Activated T-helper 1 cell treated with Interleukin-2 at 50 U/mL for 16 hours (primary cell): ENCODE measurements at places on chromosomes 3 and 15.

DNA sequence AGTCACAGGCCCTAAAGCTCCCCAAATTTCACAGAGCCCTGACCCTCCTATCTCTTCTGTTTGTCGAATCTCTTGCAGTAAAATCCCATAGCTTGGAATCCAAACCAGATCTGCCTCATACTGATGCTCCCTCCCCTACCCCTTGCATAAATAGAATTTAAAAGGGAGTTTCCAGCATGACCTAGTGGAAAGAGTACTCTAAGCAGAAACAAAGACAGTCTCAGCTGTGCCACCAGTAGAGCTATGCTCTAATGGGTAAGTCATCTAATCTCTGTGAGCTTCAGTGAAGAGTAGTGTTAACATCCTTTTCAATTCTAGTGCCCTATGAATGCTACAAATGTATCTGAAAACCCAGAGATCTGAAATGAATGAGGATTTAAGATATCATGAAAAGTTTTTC is 4.0 kb upstream of the SLC12A1 start:
- no peak for DNase-seq

- no peak for DNase-seq
These were observed 330.6 kb downstream of the VPS13C start for GRCh38 chr15:61729646-61730045.

DNA sequence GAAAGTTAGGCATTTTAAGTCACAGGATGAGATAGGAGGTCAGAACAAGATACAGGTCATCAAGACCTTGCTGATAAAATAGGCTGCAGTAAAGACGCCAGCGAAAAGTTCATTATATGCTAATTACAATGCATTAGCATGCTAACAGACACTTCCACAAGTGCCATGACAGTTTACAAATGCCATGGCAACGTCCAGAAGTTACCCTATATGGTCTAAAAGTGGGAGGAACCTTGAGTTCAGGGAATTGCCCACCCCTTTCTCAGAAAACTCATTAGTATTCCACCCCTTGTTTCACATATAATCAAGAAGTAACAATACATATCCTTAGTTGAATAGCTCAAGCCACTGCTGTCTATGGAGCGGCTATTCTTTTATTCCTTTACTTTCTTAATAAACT is 92.7 kb upstream of the PLXND1 start:
- no peak for DNase-seq

- DNase-seq, result no peak
These were observed 59.6 kb downstream of the NPTN start for GRCh38 chr15:73573572-73573971.

GRCh38 chr15:41503669-41504010 is 10.0 kb downstream of the ITPKA start:
- DNase-seq, result no peak

GRCh38 chr15:71559098-71559497 is 251.3 kb upstream of the NR2E3 start:
- no peak for DNase-seq

DNA sequence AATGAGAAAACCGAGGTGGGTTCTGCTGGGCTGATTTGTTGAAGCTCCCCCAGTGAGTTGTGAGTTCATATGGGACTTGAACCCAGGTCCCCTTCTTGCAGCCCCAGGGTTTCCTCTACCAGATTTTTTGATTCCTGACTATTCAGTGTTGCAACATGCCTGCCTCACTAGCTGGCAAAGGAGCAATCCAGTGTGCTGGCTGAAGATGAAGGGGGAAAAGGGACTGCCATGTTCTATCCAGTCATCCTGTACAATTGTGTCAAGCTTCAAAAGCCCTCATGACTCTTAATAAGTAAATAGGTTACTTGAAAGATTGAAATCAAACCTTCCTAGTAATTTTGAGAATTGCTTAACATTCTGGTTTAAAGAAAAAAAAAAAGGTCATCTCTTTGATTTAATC is 211.5 kb upstream of the TP63 start:
- no peak for DNase-seq

GRCh38 chr15:68603951-68604350 is 25.2 kb downstream of the CORO2B start:
- DNase-seq, result no peak

- DNase-seq, result no peak
These were observed 47.6 kb upstream of the SEC61A1 start for GRCh38 chr3:128004661-128005060.

GRCh38 chr15:72155635-72156616 is 37.7 kb downstream of the SENP8 start:
- peak; percentile 58 for DNase-seq

DNA sequence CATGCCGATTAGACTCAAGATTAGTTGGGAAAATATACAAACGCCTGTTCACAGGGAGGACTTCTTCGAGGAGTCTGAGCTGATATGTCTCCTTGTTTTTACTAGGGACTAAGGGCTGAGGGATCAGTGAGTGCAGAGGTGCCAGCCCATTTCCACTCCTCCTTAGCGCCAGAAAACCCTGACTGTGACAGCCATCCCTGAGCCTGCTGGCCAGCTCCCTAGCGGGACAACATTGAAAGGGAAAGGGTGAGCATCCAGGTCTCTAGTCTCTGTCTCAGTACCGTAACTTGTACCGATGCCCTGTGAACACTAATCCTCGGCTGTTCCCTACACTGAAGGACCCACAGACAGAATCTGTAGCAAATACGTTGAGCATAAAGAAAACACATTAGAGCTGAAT is 243.4 kb downstream of the WNT5A start:
- no peak for DNase-seq

DNA sequence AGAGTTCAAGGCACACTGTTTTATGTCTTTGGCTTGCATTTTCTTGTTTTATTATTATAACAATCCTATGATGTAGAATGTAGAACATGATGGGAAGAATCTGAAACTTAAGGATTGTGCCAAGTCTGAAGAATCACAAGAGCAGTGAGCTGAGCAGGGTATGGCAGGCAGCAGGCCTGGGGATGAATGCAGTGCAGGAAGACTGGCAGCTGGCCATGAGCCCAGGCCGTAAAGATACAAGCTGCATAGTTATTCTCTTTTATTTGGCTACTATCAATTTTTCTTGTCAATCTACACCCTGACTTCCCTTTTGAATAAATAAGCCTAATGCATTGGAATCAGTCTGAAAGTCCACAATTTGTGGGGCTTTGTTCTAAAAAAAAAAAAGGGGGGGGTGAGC is 89.6 kb upstream of the ARPP21 start:
- DNase-seq, result no peak

GRCh38 chr3:101838691-101839090 is 10.6 kb upstream of the NFKBIZ start:
- no peak for DNase-seq

DNA sequence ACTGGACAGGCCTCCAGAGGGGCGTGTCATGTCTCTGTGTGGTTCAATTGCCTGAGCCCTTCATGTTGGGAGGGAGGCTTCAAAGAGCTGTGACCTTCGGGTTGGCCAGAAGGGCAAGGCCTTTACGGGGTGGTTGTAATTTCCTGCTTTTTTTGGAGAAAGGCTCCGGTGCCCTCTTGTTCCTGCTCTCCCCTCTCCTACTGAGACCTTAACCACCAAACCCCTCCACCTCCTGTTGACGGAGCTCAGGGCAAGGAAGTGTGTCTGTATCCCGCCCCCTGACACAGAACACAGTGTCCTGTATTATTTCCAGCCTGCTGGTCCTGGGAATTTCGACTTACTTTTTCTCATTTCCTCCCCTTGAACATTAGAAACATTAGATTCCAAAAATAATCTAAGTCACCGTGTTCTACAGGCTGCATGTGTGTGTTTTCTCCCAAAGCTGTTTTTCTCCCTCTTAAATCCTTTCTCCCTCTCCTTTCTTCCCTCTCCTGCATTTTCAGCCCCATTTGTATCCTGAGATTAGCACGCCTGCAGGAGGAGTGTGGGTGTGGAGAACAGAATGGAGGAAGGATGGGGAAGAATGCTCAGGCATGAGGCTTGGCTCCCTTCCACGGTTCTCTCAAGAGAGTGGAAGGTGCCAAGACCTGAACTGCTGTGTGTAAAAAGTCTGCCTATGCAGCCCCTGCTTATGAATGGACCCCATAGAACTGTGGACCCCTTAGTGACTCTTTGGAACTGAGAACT is 285.4 kb upstream of the ROPN1 start:
- DNase-seq, result no peak

DNA sequence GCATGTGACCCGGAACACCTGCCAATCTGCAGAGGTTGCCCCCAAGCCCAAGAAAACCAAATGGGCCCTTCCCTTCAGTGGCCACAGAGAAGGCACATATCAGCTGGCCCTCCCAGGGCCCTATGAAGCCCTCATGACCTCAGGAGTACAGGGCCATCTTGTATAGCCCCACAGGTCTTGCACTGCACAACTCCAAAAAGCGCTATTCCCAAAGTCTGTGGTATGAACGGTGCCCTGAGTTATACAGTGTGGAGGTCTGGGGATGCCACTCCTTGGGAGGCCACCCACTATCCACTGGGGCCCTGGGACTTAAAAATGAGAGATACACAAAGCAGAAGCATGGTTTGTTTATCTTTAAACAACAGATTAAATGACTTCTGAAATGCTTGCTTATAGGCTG is 61.5 kb downstream of the CAPN7 start:
- DNase-seq, result no peak

DNA sequence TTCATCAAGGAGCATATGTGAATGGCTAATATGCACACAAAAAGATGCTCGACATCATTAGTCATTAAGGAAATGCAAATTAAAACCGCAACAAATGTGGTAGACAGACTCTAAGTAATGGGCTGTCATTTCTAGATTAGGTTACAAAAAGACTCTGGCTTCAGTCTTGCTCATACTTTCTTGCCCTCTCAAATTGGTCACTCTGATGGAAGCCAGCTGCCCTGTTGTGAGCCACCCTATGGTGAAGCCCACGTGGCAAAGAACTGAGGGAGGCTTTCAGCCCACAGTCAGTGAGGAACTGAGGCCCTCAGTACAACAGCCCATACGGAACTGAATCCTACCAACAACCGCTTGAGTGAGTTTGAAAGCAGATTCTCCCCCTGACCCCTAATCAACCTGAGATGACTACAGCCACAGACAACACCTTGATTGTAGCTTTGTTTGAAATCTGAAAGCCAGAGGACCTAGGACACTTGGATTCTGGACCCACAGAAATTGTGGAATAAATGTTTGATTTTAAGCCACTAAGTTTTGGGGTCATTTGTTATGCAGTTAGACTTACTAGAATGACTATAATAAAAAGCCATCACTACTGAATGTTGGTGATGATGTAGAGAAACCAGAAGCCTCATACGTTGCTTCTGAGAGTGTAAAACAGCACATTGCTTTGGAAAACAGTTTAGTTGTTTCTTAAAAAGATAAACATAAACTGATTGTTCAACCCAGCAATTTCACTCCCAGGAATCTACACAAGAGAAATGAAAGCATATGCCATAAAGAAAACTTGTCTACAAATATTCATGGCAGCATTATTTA is 45.7 kb downstream of the EHHADH start:
- DNase-seq, result no peak

DNA sequence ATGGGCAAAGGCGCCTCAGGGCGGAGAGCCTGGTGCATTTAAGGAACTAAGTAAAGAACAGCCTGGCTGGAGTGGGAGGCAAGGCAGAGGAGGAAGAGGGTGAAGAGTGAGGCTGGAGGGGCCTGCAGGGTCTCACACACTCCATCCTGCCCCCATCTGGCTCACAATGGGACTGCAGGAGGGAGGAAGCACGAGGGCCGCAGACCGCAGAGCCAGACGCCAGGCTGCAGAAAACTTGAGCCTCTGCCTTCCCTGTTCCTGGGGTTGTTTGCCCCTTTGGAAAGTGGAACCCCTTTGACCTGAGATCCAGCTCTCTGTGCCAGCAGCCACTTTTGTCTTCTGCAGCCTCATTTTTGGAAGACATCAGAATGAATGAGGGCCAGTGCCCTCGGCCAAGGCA is 138.0 kb downstream of the SRGAP3 start:
- DNase-seq, result no peak

DNA sequence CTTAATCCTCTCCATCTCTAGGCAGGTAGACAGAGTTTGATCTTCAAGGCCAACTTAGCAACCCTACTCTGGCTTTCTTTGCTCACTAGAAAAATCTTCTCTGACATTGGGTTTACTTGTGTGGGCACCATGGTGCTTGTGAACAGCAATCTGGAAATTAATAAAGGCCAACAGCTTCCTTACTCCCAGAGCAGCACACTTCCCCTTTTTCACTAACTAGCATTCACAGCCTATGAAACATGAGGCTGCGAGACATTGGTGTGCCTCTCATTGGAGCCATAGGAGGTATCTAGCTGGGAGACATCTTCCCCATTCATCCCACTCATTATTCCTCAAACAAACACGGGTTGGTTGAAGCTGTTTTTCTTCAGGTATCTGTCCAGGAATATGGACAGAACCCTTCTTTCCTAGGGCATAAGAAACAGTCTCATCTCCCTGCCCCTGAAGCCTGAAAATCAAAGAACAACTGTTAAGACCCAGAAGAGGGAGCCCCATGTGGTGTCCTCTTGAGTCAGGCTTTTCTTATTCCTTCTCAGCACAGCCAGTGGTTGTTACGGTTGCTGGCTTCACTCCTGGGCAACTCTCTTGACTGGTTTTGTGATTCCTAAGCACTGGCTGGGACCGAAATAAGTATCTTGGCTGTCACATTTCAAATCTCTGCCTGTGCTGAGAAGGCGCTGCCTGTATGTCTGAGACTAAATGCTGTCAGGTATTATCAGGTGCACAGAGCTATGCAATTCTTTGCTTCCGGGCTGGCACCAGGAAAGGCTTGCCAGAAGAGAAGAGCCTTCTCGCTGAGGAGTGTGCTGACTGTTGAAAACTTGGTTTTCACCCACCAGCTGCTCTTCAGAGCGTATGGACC is 194.4 kb downstream of the FEZF2 start:
- no peak for DNase-seq
